Naive thymus-derived CD8-positive, alpha-beta T cell (primary cell): ENCODE measurements at places on chromosomes 2 and 18.

DNA sequence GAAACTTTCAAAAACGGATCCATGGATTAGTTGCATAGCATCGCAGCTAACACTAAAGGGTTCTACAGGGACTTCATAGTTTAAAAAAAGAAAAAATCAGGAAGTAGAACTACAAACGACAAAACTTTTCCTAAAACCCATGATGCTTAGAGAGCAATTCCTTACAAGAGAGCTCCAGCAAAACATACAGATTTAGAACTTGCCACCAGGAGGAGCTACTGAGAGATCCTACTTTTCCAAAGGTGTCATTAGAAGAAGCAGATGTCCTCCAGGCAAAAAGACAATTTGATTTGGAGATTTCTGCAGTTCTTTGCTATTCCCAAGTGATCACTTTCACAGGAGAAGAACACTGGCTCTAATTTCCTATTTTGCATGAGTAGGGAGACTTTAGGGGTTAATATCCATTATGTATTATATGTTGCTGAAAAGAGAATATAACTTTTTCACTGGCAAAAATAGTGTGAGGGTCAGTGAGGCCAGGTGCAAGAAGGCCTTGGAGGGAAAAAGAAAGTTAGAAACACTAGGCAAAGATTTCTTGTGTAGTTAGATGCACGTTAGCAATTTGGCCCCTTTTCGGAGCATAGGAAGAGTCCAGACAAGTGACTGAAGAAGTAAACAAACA, 436.2 kb downstream of the SUCLG1 start:
- no peak for DNase-seq

DNA sequence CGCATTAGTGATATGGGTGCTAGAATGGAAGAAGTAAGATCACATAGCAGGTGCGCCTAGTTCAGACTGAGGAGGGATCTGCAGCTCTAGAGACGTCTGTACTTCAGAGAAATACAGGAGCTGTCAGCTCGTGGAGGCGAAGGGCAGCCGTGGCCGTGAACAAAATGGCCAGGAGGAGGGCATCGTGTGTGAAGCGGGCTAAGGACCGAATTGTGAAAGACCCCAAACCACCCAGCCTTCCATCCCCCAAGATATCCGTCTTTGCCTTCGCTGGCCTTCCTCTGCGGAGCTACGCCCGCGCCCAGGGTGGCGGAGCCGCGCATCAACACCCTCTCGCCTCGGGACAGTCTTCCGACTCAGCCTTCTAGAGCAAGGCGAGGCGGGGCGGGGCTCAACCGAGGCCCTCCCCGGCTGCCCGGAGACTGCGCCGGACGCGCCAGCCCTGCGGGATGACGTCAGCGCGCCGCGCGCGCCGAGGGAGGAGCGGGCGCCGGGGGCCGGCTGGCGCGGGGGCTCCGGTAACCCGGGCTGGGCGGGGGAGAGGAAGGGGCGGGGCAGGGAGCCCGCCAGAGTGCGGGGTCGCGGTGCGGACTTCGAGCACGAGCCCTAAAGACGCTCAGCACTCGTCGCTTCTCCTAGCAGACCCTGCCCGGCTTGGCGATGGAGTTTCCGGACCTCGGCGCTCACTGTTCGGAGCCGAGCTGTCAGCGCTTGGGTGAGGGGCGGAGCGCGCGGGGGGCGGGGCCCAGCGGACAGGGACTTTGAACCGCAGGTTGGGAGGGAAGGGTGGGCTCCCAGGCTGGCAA, at the start of gene ZFAND2B:
Gene ZFAND2B (plus strand): TSS at position 455 of the 806 bp plus-strand sequence. CDS start 206 bp downstream, at position 661.
- DNase-seq: peak; percentile 98

DNA sequence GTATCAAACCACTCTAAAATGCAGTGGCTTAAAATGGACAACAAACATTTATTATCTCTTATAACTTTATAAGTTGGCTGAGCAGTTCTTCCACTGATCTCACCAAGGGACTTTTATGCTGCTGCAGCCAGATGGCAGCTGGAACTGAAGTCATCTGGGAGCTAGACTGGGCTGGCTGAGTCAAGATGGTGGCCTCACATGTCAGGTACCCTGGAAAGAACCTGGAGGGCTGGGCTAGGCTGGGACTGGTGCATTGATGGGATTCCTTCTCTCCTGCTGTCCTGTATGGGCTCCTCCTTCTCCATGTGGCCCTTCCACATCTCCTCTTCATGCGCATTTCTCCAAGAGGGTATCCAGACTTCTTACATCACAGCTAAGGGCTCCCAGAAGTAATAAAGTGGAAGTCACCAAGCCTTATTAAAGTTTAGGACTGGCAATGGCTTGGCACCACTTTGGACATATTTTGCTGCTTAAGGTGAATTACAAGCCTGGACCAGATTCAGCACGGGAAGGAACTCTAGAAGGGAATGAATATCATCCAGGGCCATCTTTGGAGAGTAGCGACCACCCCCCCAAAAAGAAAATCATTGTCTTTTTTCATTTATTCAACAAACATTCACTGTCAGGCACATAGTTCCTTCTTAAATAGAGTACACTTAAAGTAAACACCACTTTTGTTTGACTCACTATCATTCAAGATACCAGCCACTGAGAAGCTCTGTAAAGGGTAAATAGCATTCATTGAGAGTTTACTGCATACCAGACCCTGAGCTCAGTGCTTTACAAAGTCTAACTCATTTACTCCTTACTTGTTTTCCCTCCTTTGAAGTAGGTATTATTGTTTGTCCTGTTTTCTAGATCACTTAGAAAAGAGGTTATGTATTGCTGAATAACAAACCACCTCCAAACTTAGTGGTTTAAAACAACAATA, 138.0 kb downstream of the ZFP36L2 start:
- no peak for DNase-seq

DNA sequence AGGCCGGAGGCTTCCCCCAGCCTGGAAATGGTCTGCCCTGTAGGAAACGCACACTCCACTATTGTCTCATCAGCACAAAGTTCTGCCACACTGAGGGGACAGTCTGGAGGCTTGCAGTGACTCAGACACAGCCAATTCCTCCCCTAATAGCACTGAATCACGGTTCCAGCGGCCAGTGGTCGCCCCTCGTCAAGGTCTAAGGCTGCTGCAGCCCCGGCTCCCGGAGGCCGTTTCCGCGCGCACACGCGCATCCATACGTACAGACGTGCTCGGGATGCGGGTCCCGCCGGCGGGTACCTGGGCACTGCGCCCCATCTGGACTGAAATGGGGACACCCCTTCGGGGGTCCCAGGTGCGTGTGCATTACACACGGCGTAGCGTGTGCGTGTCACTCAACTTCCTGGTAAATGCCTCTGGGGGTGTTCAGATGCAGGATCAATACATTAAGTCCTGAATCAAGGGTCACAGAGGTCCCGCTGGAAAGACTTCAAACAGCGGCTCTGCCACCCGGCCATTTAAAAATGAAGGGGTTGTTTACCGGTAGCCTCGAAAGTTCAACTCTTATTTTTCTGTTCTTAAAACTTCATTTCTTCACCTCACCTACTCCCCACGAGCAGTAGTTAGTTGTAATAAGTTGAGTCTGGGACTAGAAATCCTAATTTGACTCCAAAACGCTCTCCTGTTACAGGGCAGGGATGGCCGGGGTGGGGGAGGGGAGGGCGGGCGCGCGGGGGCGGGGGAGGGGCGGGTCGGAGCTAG, 572 bp upstream of the ZNF516 start:
- DNase-seq: no peak

- DNase-seq: no peak
These were observed 48.2 kb upstream of the FOXI3 start for GRCh38 chr2:88500691-88501090.

- no peak for DNase-seq
These were observed 21.1 kb downstream of the UGP2 start for GRCh38 chr2:63862806-63863205.

- no peak for DNase-seq
These were observed 785.2 kb upstream of the POU3F3 start for GRCh38 chr2:104068665-104069064.

DNA sequence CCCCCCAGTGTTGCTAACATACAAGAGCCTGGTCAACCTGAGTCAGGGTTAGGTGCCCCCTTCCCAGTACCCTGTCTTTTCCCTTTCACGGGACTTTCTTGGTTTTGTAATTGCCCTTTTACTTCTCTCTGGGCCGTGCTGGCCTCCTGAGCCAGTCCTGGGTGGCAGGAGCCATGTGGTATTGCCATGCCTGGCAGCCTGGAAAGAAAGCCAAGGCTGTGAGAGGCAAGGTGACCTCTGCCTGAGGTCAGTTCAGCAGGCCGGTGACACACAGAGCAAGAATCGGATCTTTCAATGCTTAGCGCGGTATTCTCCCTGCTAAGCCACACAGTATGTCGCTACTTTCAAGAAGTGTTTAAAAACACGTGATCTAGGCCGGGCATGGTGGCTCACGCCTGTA, 52.3 kb downstream of the C18orf63 start:
- no peak for DNase-seq

DNA sequence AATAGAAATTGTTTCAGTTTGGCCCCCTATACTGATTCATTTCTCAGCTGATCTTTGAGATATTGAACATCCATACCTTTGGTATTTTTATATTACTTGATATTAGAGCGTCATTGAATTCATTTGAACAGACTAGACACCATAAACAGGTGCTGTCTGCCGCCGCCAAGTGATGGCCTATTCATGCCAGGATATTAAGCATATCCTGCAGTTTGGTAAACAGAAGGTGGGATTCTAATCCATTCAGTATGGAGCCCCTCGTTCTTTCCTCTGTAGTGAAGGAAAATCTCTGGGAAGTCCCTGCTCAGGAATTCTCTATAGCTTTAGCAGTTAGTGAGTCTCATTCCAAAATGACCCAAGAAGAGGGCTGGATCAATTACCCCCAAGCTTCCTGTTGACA, 23.0 kb upstream of the CD28 start:
- DNase-seq: no peak

- no peak for DNase-seq
These were observed 18.1 kb upstream of the ANXA4 start for GRCh38 chr2:69723791-69724190.

GRCh38 chr2:201628545-201628944, 14.8 kb downstream of the TMEM237 start:
- DNase-seq: no peak

GRCh38 chr2:143390171-143390570, 261.0 kb downstream of the ARHGAP15 start:
- DNase-seq: no peak

GRCh38 chr18:22276334-22276713, 106.9 kb downstream of the GATA6 start:
- no peak for DNase-seq

DNA sequence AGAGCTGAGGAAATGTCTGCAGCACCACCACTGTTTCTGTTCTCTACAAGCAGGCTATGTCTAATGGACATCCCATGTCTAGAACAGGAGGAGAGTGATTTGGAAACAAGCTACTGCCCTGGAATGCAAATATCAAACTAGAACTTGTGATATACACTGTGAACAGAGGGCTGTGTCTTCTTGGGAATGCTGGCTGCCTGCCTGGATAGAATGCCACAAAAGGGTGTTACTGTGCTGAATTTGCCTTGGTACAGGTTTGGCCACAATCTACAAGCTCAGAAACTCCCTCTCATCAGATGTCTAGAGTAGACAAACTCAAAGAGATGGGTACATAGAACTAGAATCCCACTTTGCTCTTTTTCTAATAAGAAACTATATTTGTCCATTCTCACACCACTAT, 170.5 kb downstream of the NYAP2 start:
- DNase-seq: no peak
